ENCODE measurements at places on chromosomes 5 and 9. TPM values are rescaled to one million over a fixed set of nuclear protein-coding genes. Genes with fewer than 3 reads are reported as not detected.
A peak's percentile ranks its signal among the peaks of the same experiment; 100 is the strongest.

GRCh38 chr5:137497396-137498290 is 1.5 kb downstream of the SPOCK1 start:
- DNase-seq, result no peak

DNA sequence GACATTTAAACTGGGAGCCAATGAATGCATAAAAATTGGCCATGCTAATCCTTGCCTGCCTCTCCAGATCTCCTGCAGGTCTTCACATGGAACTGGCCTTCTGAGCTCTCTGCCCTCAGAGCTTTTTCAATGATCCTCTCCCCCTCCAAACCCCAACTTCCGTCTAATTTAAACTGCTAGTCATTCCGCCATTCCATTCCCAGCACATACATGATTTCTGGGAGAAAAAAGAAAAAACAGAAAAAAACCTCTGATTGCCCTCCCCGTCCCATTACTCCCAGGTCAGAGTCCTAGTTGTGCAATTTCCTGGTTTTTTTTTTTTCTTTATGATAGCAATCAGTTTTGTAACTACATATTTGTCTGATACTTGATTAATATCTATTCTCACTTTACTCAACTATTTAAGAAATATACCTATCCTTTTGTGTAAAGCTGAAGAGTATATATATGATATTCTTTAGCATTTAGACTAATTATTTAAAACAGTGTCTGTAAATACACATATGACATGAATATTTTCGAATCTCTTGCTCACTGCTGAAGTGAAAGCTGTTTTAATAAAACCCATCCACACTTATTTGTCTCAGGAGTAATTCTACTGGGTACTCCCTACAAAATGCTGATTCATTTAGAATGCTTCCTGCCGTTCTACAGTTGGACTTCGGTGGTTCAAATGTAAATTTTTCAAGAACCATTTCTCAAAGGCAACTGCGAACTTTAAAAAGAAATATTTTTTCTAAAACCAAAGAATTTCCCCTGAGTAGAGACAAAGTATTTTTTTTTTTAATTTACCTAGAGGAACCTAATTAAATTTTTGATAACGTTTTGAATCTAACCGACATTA is 1.6 kb downstream of the HINT1 start:
- DNase-seq, result peak; percentile 72

- peak; percentile 27 for DNase-seq
These were observed 31.7 kb downstream of the PRRX2 start for GRCh38 chr9:129696944-129697655.

The PCDHGA9 gene
- 1.9 TPM for polyA plus RNA-seq

GRCh38 chr5:56596155-56596554 is 219.2 kb upstream of the MAP3K1 start:
- no peak for DNase-seq

The PCDHGB4 gene
- polyA plus RNA-seq, result 1.4 TPM

The MAT2B gene
- 101 TPM for polyA plus RNA-seq

- DNase-seq, result no peak
These were observed 258.4 kb upstream of the TAS2R1 start for GRCh38 chr5:9888501-9888901.

The FAM169A gene
- polyA plus RNA-seq, result 3.7 TPM

DNA sequence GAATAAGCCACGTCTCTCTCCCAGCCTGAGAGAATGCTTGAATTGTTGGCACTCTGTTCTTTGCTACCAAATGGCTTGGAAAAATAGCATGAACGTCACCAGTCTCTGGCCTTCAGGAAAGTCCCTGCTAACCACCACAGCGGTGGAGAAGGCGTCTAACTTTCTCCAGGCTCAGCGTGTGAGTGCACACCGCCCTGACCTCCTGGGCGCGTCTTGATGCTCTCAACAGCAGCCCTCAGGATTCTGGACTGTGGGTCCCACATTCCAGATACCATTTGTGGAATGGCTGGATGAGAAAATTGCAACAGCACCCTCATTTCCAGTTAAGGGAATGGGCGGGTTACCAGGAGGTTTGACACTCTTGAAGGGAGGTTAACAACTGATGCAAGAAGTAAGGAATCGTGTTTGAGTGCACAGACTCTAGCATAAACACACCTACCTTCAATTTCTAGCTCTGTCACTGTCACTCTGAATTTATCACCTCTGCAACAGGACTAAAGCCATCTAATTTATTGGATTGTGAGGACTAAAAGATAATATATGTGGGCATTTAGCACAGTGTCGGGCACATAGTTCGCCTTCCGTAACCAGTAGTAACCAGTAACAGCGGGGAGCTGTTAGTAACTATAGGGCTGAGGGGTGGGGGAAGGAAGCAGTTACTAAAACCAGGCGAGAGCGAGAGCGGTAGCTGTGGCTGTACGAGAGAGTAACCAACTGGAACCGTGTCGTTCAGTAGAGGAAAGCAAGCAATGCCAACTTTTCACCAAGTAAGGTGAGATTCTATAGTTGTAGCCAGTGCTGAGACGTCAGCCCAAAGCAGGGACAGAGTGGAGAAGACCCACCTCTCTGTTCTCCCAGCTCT is 807 bp upstream of the PLGRKT start:
- peak; percentile 15 for DNase-seq

- DNase-seq, result peak; percentile 85
These were observed 265.7 kb upstream of the KLF4 start for GRCh38 chr9:107755246-107755645.

DNA sequence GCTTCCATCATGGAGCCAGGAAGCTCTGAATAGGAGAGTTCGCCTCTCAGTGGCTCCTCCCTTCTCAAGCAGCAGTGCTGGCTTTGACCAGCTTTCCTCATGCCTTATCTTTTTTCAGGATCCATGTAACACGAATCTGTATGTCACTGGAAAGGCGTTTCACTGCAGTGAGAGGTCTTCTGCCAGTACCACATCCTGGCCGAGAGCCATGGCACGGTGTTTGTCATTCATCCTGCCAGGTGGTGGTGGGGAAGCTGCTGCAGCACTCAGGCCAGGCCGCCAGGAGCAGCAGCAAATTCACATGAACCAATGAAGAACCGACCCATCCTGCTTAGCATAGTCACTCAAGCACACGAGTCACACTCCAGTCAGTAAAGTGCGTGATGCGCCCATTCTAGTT is 179.0 kb downstream of the FANCC start:
- no peak for DNase-seq

The OBP2B gene
- not detected for polyA plus RNA-seq

- DNase-seq, result no peak
These were observed 162.7 kb downstream of the C9orf50 start for GRCh38 chr9:129458155-129458661.

DNA sequence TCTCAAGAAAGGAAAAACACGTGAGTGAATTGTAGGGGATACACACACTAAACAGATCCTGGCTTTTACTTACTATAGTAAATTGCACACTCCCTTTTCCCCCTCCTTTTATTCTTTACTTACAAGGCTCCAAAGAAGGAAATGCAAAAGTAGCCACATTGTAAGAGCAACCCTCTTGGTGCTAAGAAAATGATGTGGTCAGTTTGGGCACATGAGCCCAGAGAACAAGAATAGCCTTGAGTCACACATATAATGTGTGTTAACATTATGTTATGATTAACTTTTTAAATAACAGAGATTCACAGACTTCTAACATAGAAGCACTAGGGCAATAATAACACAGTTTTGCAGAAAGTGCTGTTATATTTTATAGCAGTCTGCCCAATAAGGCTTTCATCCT is 48.5 kb downstream of the PCSK5 start:
- DNase-seq, result no peak

The PLEKHG4B gene
- 2.0 TPM for polyA plus RNA-seq

- no peak for DNase-seq
These were observed 21.5 kb upstream of the SEMA4D start for GRCh38 chr9:89519366-89519805.

The NLN gene
- 11.8 TPM for polyA plus RNA-seq

The CDH9 gene
- polyA plus RNA-seq, result 0.91 TPM

DNA sequence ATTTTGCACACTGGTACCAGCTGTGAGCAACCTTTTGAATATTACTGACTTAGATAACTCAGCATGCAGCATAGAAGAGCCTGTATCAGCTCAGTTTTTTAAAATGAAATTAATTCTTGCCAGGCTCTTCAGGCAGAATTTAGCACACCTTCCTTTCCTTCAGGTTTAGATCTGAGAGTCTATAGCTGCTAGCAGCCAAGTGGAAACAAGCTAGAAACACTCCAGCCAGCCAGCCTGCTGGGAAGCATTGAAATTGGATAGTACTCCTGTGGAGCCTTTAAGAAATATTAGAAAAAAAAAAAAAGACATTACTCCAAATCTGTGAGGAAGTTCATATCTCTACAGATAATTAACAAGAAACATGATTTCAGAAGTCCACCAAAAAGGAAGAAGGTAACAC is 812.2 kb downstream of the DTWD2 start:
- DNase-seq, result no peak

DNA sequence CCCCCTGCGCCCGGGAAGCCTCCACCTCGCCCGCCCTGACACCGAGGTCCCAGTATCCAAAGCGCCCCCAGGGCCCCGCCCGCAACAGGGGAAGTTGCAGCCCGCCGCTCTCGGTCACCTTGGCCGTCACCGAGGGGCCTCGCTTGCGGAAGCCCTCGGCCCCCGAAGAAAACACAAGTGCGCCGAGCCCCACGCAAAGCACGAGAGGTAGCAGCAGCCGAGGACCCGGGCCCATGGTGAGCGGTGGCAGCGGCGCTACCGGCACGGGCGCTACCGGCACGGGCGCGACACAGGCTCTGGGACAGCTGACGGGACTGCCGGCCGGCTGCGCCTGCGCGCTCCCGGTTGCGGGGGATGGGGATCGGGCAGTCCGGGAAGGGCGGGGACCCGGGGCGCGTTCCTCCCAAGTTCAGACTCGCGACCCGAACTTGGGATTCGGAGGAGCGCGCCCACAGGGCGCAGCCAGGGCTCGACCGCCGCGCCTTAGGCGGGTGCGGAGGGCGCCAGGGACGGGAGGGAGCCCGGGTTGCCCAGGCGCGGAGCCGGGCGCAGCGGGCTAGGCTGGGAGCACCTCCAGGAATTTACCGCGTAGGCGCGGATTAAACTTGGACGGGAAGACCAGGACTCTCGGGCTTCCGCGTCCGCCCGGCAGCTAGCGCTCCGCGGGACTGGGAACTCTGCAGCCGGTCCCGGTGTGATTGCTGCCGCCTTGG is at the start of gene PPIC:
Gene PPIC, minus strand, starts transcription at position 335 of the 713 bp plus-strand sequence. Its CDS starts 100 bp downstream, at position 235.
- DNase-seq, result peak; percentile 89

The ENHO gene
- 10.6 TPM for polyA plus RNA-seq

- no peak for DNase-seq
These were observed 1095.7 kb upstream of the DMAC1 start for GRCh38 chr9:8895106-8895860.

DNA sequence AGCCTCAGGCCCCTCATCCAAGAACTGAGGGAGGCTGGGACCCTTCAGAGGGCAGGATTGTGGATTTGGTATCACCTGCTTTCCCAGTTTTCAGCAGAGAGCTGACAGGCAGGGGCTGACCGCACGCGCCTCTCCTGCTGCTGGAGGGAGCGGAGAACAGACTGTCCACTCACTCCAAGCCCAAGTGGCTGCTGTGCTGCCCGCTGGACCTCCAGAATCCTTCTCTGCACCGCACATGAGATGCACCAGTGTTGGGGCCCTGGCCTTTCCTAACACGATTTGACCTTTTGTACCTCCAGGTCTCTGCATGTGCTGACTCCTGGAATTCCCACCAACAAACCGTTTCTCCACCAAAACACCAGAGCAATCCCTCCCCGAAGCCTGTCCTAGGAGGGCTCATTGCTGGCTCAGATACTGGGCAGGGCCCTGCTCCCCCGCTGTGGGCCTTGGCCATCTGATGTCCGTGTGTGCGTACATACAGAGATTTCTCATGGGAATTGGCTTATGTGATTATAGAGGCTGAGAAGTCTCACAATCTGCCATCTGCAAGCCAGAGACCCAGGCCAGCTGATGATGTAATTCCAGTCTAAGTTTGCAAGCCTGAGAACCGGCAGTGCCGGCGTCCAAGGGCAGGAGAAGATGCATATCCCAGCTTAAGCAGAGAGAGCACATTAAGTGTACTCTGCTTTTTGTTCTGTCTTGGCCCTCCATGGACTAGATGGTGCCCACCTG is 141.7 kb downstream of the GADD45G start:
- no peak for DNase-seq

- peak; percentile 7 for DNase-seq
These were observed 31.9 kb upstream of the FANCC start for GRCh38 chr9:95349091-95350038.

DNA sequence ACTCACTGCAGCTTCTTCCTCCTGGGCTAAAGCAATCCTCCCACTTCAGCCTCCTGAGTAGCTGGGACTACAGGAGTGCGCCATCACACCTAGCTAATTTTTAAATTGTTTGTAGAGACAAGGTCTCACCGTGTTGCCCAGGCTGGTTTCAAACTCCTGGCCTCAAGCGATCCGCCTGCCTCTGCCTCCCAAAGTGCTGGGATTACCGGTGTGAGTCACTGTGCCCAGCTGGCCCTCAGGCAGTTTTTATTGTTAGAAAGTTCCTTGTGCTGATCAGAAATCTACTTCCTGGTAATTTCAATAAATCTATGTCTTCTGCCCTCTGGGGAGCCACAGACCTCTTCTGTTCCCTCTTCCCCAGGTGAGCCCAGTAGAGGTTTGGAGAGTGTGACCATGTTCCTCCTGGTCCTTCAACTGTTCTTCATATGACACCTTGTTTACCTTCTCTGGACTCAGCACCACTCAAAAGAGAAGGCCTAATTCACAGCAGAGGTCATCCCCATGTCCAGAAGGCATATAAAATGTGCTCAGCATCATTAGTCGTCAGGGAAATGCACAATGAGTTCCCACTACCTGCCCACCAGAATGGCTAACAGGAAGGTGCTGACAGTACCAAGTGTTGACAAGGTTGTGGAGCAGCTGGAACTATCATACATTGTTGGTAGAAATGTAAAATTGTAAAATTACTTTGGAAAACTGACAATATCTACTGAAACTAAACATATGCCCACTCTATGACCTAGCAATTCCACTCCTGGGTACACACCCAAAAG is 10.4 kb downstream of the TMOD1 start:
- no peak for DNase-seq

DNA sequence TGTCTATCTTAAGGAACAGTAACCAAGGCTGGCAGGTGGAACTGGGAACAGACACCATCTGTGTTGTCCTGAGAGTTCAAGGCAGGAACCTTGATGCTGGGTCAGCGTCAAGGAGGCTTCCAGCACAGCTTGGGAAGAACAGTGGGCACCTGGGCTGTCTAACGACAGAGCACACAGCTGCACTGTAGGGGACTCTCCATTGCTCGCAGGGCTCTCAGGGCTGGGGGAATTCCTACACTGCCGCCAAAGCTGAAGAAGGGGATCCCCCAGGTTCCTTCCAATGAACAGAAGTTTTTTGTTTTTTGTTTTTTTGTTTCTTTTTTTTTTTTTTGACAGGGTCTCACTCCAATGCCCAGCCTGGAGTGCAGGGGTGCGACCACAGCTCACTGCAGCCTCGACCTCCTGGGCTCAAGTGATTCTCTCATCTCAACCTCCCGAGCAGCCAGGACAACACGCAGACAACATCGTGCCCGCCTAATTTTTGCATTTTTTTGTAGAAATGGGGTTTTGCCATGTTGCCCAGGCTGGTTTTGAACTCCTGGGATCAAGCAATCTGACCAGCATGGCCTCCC is 81.9 kb downstream of the PTPN3 start:
- no peak for DNase-seq

The GRIA1 gene
- 0.93 TPM for polyA plus RNA-seq

- DNase-seq, result no peak
These were observed 13.5 kb downstream of the BTNL9 start for GRCh38 chr5:181053488-181054121.

GRCh38 chr5:54552446-54552845 is 34.9 kb downstream of the SNX18 start:
- DNase-seq, result no peak

The NTNG2 gene
- polyA plus RNA-seq, result 0.40 TPM

The CDC20B gene
- polyA plus RNA-seq, result 0.15 TPM

Data from large intestine (tissue), 12 donors.